ENCODE measurements at places on chromosomes 2 and 18.

- no peak for DNase-seq
These were observed 337.0 kb downstream of the MBD2 start for GRCh38 chr18:53887447-53887846.

DNA sequence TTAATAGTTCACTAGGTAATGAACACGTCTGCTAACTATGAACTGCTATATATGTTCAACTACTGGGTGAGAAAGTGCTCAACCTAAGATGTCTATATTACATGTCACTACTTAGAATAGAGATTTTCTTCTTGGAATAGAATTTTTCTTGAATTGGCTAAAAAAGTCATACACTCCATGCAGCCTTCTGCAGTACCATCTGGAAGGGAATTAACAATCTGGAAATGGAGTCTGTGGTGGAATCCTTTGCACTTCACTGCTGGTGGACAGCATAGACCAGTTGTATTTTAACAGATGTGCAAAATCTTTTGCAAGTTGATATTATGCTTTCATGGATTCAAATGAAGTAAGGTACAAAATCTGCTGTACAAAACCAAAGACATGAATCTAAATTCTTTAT, 799.6 kb downstream of the KCNJ3 start:
- DNase-seq, result no peak

DNA sequence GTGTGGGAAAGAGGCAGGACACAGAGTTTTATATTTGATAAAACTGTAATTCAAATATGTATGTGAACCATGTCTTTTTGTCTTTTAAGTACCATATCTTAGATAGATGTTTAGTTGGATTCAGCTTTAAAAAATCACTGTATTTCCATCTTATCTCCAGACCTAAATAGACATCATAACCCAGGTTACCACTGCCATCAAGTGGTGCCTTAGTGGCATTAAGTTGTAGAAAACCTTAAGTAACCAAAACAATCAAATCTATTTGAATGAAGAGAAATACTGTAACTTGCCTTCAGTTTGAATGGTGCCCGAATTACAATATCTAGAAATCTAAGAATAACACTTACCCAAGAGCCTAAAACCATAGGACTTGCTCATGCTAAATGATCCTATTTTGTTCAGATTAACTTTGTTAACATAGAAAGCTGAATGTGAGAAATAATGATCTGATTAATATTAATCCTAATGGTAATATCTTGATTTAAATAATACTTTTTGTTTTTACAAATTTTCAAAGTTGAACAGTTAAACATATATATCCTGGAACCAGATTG, 92.5 kb upstream of the MAP2 start:
- DNase-seq, result no peak

DNA sequence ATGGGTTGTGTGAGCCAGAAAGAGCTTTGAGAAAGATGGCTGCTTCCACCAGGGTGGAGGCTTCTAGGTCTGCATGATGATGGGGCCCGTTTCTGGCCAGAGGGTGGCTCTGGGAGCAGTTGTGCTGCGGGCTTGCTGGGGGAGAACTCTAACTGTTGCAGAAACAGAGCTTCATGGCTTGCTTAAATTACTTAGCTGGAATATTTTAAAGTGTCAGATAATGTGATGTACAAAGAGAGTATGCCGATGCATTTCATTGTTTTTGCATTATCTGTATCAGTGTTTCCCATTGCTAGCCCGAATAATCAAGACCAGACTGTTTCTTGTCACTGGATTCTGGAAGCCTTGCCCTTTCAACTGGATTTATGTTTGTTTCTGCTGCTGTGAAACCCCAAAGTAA, 6.3 kb upstream of the DRC1 start:
- no peak for DNase-seq

DNA sequence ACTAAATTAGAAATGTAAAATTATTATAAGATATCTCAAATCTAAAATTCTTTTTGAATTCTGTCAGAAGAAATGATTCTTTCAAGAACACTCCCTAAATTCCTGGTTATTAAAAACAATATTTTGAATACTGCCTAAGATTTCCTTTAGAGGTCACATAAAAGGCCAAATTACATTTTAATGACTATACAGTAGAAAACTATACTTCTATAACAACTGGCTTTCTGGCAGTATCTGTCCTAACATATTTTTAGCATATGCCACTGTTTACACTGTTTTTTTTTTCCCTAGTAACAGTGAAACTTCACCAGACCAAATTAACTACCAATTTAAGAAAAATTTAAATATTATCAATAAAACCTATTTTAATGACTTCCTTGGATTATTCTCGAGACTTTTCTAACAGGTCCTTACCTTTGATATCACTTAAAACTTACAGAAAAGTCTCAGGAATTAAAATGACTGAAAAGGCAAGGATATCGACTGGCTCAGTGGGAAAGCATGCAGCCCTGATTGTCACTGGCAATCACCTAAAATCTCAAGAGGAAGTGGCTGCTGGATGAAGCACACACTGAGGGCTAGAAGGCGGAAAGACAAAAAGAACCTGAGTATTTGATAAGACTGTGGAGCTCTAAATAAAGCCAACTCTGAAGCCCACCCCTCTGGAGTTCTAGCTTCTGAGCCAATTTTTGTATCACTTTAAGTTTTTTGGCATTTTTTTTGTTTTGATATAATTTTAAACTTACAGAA, 59.6 kb downstream of the SPIRE1 start:
- DNase-seq, result no peak

DNA sequence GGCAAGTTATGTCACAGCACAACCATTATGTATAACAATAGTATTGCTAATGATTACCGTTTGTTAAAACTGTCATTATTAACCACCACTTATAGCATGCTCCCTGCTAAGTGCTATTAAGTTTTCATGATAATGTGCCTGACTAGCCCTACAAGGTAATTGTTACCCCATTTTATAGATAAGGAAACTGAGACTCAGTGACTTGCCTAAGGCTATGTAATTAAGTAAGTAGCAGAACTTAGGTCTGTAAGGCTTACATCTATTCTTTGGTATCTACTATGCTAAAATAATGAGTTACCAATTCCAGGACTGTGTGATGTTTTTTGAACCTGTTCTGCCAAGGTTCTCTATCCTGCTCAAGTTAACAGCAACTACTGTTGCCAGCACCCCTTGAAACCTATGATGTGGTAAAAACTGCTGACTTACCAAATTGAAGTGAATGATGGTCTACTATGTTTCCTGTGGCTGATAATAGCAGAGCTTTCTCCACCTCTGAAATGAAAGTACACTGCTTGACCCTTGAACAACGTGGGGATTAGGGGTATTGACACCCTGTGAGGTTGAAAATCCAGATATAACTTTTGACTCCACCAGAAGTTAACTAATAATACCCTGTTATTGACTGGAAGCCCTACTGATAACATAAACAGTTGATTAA, 18.2 kb downstream of the ACVR2A start:
- DNase-seq, result no peak

DNA sequence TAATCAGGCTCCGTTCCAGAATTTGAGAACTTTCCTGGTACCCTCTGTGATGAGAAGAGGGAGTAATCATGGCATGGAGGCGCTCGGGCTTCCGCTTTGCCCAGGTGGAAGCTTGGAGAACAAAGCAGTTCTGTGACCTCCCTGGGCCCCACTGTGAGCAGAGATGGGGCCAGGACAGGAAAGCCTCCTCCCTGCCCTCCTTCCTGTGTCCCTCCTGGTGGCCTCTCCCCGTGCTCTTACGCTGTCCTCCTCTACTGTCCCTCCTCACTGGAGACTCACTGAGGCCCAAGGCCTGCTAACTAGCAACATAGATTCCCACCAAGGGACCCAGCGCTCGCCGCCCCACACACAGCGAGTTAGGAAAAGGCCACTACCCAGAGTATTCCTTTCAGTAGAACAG, 119.8 kb downstream of the MAPK4 start:
- DNase-seq, result no peak

DNA sequence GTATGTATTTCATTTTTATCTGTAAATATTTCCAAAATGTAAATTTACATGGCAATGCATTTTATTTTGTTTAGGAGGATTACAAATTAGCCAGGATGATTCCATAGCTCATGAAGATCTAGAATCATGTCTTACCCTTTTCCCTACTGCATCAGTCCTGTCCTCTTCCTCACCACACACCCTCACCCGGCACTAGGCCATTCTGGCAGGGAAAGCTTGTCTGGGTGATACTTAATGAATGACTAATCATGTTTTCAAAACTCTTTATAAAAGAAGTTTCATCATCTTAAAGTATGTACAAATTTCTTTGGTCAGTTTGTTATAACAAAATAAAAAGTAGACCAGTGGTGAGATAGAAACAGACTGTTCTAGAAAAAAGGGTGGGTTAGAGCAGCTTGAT, 283.3 kb upstream of the VWC2L start:
- DNase-seq, result no peak

DNA sequence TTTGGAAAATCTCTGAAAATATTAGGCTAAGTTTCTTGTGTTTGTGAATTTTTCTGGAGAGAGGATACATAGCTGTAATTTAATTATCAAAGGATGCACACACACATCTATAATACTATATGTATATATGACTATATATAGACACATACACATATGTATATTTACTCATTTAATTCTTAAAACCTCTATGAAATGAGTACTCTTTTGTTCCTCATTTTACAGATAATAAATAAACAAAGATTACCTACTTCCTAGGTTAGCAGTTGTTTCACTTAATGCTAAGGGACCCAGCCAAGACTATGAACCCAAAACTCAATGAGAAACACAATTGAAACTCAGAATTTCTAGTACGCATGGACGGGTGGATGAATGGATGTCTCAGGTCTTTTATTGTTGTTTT, 145.6 kb downstream of the BCL2 start:
- DNase-seq, result no peak

GRCh38 chr2:233413046-233413445, 58.8 kb downstream of the DGKD start:
- DNase-seq, result no peak

DNA sequence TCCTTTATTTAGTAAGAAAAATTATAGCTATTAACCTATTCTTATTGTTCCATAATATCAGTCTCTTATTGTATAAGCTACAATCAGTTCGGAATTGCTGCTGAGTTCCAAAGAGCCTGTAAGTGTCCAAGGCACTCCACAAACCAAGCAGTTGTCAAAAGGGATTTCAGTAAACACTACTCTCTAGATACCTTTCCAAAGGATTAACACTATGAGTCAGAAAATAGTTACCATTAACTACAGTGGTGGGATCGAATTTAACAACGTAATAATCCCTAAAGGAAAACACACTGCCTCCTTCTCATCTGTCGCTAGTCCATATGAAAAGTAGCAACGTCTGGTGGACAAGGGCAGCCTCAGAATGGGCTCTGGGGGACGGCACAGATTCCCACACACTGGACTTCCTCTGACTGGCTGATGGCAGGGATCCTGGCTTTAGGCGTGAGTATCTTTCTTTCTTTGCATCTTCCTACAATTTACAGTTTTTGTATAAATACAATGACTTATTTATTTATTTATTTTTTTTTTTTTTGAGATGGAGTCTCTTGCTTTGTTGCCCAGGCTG, 8.8 kb downstream of the TGFBRAP1 start:
- no peak for DNase-seq

DNA sequence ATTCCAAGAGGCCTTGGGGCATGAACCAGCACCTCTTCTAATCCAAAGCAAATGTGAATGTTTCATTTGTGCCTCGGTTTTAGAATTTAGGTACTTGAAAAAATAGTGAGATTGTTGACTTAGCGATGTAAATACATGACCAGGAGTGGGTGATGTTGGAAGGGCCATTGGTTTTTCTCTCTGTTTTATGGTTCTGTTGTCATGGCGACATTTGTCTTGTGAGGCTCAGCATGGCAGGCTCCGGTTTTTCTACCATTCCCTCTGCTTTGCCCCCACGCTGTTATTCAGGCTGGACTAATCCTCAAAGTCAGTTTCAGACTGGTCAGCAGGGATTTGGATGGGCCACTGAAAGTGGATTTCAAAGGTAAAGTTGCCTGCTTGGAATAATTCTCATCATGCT, 255.4 kb downstream of the ALPK2 start:
- DNase-seq, result no peak

DNA sequence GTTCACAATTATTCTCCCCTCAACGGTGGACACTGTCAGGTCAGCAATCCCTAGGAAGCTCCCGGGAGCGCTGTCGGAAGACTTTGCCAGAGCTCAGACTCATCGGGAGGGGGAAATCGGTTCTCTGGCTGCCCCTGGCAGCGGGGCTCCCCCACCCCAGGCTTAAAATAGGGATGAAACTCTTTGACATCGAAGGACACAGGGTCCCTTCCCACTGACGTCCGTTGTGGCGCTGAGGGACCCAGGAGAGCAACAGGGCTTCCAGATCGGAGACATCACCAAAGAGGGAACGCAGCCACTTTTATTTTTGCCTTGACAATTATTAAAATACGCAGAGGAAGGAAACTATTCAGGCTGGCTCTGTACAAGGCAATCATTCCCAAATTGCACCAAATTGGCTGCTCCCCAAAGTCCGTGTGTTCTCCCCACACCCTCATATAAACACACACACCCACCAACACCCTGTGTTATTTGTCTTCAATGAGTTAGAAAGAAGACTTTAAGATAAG, 249.0 kb downstream of the CDH20 start:
- DNase-seq, result no peak

GRCh38 chr2:240662681-240663080, 20.0 kb downstream of the AQP12B start:
- DNase-seq, result no peak

GRCh38 chr2:100380681-100381080, 36.8 kb downstream of the CHST10 start:
- no peak for DNase-seq

DNA sequence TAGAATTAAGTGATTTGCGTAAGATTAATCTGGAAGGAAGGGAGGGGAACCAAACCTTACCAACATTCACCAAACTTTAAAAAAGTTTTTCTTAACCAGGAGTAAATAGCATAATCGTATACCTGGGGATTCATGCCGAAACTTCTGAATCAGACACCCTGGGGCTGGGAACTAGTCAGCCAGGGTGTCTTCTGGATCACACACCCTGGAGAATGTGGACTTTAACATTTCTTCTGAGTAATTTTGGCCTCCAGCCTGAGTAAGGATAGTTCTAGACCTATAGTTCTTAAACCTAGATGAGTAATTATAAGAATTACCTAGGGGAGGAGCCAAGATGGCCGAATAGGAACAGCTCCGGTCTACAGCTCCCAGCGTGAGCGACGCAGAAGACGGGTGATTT, 44.1 kb upstream of the MEIS1 start:
- no peak for DNase-seq

DNA sequence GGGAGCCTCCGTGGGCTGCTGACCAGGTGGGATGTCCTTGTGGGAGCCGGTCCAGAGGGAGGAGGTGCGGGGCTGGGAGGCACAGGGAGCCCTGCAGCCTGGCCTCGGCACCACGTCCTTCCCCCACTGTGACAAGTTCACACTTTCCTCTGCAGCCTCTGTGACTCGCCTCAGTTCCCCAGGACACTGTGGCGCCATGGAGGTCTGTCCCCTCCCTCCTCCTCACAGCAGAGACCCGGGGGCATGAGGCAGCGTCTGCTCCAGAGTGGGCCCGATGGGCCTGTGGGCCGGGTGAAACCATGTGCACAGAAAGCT, 27.3 kb upstream of the KCNG2 start:
- no peak for DNase-seq

- DNase-seq, result no peak
These were observed 182.5 kb downstream of the ACKR3 start for GRCh38 chr2:236752096-236752495.
